ENCODE measurements at places on chromosomes 6 and 20. TPM values are rescaled to one million over a fixed set of nuclear protein-coding genes. Genes with fewer than 3 reads are reported as not detected.

DNA sequence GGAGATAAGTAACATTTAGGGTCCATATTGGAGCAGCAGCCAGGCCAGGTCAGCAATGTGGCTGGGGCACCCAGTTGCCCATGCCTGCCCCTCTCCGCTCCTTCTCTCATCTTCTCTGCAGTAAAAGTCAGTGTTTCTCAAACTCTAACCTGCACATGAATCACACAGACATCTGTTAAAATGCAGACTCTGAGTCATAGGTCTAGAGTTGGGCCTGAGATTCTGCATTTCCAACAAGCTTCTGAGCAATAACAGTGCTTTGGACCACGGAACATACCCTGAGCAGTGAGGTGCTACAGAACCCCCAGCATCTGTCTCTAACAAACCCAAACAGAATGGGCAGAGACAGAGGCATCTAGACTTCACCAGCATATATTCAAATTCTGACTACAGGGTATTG, 10.1 kb downstream of the PHF10 start:
- no peak for DNase-seq

GRCh38 chr6:167973148-167973885, 24.2 kb upstream of the KIF25 start:
- DNase-seq: no peak

The MRPS18A gene
- total RNA-seq: 24.2 TPM

DNA sequence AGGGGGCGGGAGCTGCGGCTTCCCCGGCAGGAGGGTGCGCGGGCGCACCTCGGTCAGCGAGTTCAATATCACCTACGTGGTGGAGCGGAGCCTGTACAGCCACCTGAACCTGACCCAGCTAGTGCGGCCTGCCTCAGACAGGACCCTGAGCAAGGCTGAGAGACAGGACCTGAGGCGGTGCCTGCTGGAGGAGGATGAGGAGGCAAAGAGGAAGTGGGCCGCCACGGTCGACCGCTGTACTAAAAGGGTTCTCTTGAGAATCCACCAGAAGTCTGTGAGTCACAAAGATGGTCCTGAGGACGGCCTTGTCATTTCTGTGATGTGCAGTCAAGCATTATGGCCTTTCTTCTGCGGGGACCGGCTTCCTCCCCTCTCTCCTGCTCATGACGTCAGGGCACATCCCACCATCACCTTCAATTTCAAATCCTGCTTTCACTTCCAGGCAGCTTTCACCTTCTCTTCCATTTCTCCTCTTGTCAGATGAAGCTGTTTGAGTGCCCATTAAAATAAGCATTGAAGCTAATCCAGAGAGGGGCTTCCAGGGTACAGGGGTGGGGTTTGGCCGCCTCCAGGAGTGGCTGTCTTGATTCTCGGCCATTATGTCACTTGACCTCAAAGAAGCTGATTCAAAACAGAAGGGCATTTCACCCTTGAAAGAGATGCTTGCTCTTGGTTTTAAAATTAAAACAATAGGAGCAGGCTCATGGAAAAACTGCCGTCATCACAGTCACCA, 177.6 kb downstream of the SASH1 start:
- no peak for DNase-seq

The PBOV1 gene
- total RNA-seq: not detected

GRCh38 chr20:45833030-45833882, at the start of gene SNX21:
TSS of gene SNX21 (plus strand) at chr20:45833799. CDS start at chr20:45833920, 121 bp downstream.
- no peak for DNase-seq

The LCA5 gene
- total RNA-seq: 0.08 TPM

DNA sequence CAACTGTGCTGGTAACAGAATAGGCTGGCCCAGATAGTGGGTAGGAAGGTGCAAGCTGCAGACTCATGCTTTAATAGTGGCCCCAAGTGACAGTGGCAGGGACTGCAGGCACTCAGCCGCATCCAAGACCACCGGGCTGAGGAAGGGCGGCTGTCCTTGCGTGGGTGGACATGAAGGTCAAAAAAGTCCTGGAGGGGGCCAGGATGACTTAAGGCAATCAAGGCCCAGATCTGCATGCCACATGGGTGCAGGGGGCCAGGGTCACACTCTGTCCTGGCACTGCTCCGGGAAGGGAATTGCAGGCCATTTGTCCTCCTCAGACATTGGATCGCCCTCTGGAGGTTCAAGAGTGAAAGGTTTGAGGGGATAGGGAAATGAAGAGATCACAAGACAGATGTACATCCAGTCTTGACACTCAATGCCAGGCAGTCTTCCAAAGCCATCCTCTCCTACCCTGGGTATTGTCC, 10.4 kb upstream of the VNN2 start:
- no peak for DNase-seq

DNA sequence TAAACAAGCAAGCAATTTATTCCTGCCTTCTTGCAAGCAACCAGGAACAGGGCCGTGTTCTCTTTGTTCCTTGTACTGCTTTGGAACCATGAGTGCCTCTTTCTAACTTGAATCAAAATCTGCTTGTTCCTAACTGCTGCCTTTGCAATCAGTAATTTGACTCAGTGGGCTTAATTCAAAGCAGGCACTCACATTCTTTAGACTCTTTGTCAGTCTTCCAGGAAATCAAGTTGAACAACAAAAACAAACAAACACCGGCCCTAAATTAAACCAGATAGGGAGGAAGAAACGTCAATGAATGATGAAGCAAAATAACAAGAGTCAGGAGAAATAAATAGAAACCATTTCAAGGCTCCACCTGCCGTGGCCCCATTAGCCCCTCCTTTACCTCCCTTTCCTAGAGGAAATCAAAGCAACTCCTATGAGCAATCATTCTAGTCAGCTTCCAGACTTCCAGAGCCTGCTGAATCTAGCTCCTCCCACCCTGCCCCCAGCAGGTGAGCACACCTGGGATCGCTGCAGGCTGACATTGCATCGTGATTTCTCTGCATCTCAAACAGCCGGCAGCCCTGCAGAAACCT, 582.2 kb upstream of the FLRT3 start:
- DNase-seq: no peak

The PLA2G7 gene
- not detected for total RNA-seq
